Colonic mucosa (tissue), 4 donors: ENCODE measurements at places on chromosomes 2 and 18. TPM values are rescaled to one million over a fixed set of nuclear protein-coding genes. Genes with fewer than 3 reads are reported as not detected.

SERPINB5 gene
- total RNA-seq: 6.1 TPM

LONRF2 gene
- total RNA-seq: 1.7 TPM

- DNase-seq: no peak
Measured at GRCh38 chr18:22455425-22456115, 37.9 kb upstream of the CTAGE1 start.

DNA sequence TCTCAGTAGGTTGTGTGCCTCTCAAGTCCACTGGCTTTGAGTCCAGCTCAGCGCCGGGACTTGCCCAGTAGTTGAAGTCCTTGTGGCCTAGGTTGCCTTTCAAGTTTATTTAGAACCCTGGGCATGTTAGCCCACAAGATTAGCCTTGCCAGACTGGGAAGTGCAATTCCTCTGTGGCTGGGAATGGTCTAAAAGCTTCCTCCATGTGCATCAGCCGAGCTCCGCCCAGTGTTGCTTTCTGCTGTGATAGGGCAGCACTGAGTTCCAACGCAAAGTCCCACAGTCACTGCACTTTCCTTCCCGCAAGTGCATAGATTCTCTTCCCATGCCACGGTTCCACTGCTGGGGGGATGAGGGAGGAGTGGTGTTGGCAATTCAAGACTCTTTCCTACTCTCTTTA is 308.9 kb upstream of the THUMPD2 start:
- DNase-seq: no peak

- DNase-seq: peak; percentile 89
Measured at GRCh38 chr2:219116776-219117646, 43.6 kb downstream of the NHEJ1 start.

- DNase-seq: no peak
Measured at GRCh38 chr2:224412141-224413015, 10.5 kb upstream of the FAM124B start.
